ENCODE measurements at places on chromosomes 2 and 18.

DNA sequence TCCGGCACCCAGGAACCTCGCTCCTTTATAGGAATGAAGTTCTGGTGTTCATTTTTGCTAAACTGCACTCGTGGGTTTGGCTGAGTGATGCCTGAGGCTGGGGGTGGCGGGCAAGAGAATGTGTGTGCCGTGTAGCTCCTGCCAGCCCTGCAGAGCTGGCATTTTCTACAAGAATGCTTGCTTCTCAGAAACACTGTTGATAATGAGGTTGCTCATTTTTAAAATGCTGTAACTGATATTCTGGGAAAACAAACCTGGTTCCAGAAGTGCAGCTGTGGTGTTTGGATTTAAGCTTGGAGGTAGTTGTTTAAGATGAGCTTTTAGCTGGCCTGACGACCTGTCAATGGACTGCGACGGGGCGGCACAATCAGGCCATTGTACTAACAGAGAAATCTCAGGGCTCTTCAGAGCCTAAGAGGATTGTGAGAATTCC lies 511.9 kb upstream of the TNP1 start:
- DNase-seq, result no peak

- no peak for DNase-seq
These were observed 627 bp upstream of the CRACDL start for GRCh38 chr2:98936353-98937351.

DNA sequence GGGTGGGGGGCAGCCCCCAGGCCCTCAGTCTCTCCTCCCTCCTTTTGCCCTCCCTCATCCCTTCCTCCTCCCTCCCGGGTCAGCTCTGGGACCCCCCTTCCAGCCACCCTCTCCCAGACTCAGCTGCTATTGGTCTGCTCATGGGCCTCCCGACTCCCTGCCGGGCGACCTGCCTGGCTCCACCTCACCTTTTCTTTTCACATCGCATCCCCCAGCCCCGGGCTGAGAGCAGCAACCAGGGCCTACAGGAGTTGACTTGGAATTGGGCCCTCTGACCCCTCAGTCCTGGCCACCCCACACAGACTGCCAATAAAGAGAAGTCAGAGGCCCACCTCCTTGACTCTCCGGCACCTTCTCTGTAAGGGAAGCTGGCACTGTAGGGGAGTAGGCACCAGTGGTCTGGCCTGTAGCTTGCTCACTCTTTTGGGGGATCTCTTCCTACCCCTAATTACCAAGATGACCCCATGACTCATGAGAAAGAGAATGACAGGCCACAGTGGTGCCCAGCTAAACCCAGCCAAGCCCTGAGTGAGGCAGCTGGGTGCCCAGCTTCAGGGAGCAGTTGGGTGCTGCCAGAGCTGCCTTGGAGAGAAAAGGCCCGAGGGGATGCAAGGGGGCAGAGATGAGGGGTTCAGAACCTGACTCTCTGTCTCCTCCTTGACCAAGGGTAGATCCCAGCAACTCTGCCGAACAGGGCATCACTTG lies 2.0 kb upstream of the ECEL1 start:
- DNase-seq, result no peak

GRCh38 chr18:14769381-14769780 lies 21.4 kb downstream of the ANKRD30B start:
- peak; percentile 25 for DNase-seq

DNA sequence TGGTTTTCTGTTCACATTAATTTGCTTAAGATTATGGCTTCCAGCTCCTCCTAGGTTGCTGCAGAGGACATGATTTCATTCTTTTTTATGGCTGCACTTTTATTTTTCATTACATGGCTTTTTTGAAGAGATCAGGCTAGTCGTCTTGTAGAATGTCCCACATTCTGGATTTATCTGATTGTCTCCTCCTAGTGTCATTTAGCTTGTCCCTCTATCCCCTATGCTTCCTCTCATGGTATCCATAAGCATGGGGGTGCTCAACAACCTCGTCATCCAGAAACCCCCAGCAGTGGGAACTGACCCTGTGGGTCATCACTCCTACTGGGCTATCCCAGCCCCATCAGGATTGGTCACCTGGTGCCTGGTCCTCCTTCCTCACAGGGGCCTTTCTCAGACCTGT lies 49.6 kb downstream of the SERTAD2 start:
- no peak for DNase-seq

DNA sequence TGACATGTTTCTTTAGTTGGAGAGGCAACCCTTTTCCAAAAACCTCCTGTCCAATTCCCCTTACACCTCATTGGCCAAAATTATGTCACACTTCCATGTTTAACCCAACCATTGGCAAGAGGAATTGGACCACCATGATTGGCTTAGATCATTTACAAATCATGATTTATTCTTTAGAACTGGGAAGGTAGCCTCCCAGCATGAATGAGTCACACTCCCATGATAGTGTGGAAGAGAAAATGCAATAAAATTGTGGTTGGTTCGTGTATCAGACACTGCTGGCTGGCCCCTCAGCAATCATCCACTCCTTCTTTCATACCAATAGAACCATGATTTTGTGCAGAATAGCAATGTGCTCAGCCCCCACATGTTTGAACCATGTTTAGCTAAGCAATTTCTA lies 156.6 kb upstream of the ACVR2A start:
- DNase-seq, result peak; percentile 34

DNA sequence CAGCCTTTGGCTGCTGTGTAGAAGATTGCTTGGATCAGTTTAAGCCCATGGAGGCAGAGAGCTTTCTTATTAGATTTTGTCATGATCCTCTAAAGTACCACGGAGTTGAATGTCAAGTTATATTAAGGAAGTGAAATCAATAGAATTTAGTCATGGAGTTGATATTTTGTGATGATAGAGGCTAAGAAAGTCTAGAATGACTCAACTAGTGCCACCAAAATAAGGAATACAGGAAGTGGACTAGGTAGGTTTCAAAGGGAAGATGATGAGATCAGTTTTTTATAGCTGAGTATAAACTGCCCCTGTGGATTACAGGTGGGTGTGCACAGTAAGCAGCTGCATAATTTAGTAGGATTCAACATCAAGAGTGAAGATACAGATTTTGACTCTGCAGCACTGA lies 25.2 kb downstream of the FBXO36 start:
- DNase-seq, result no peak

GRCh38 chr2:151623631-151624030 lies 110.6 kb downstream of the NEB start:
- DNase-seq, result no peak

GRCh38 chr2:40148334-40148733 lies 303.6 kb downstream of the SLC8A1 start:
- no peak for DNase-seq

DNA sequence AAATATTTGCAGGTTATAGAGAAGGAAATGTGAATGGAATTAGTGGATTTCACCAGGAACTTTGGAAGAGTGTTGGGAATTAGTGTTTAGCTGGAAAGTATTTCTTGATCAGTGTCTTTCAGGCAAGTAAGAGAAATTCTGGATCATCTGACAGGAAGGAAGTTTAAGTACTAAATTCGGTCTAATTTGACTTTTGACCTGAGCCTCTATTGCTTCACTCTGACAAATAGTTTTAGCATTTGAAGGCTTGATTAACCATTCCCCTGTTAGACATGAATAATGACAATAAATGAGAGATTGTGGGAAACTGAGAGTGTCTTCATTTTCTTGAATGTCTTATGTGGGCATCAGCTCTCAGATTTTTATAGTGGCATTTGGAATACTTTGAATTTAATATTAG lies 16.0 kb downstream of the CCNT2 start:
- no peak for DNase-seq

DNA sequence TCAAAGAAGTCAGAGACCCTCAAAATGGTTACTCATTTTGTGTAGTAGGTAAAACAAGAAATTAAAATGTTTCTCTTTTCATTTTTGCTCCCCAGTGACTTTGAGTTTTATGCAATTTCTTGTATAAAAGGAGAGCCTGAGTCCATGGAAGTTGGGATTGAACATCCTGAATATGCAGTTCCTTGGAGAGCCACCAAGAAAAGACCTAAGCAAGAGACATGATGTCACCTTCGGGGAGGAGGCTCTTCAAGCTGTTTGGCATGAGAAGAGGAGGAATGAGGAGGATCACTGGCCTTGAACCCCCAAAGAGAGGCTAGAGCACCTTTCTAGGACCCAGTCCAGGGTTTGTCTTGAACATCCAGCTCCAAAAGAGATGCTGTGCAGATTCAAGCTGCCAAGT lies 83.5 kb upstream of the STPG4 start:
- peak; percentile 20 for DNase-seq

DNA sequence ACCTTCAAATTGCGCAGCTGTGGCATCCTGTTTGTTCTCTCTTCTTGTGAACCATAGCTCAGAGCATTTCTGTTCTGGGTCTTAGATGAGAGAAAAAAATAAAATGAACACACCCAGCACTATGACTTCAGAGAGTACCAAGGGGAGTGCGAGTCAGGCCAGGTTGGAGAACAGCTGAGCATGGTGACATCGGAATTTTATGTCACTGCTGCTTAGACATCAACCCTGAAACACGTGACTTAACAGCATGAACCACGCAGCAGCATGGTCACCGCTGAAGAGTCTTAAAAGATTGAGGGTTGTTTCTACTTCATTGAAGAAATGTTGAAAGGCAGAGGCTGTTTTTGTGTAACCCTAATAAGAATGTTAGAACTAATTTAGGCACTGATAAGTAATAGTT lies 288.8 kb upstream of the SOX11 start:
- no peak for DNase-seq

DNA sequence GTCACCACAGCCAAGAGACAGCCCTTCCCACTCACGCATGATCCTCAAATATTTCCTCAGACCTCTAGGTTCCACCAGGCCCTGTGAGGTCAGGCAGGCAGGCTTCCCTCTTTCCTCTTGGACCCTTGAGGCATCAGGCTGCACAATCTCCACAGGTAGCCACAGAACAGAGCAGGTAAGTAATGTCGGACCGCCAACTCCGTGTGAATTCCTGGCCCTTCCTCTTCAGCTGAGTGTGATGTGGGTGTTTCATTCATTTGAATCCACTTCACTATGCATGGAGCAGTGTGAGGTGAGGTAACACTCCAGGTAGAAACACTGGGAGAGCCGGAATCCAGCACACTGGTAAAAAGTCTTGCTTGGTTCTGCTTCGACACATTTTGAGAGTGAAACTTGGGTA lies 44.0 kb downstream of the MRPL35 start:
- no peak for DNase-seq

DNA sequence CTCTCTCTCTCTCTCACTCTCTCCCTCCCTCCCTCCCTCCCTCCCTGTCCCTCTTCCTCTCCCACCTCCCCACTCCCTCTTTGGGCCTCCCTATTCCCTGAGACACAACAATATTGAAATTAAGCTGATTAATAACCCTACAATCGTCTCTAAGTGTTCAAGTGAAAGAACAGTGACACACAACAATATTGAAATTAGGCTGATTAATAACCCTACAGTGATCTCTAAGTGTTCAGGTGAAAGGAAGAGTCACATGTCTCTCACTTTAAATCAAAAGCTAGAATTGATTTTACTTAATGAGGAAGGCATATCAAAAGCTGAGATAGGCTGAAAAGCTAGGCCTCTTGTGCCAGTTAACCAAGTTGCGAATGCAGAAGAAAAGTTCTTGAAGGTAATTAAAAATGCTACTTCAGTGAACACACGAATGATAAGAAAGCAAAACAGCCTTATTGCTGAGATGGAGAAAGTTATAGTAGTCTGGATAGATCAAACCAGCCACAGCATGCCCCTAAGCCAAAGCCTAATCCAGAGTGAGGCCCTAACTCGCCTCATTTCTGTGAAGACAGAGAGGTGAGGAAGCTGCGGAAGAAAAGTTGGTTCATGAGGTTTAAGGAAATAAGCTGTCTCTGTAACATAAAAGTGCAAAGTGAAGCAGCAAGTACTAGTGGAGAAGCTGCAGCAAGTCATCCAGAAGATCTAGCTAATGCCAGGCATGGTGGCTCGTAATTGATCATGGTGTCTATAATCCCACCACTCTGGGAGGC lies 21.3 kb downstream of the MALT1 start:
- DNase-seq, result no peak

DNA sequence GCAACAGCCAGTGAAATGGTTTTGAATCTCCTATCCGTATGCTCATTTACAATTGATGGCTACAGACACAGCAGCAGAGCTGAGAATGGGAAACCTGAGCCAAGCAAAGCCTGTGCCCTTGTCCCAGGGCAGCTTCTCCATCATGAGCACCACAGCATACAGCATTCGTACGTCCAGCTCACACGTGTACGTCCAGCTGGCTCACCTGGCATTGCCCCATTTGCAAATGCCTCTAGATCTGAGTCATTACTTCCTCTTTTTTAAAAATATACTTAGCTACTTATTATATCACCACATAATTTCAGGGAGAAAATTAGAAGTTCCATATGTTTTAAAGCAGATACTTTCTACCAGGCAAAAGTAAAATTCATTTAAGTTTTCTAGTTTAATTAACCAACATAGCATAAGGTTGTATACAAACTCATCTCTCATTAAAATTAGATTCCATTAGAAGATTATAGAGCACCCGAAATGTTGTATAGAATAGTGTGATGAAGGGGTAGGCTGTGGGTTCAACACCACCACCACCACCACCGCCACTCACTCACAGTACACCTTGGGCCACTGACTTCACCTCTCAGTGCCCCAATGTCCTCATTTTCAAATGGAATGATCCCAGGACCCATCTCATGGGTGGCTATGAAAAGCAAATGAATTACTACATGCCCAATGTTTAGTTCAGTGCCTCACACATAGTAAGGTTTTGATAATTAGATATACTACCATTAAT lies 31.4 kb upstream of the TMEM177 start:
- DNase-seq, result peak; percentile 16

DNA sequence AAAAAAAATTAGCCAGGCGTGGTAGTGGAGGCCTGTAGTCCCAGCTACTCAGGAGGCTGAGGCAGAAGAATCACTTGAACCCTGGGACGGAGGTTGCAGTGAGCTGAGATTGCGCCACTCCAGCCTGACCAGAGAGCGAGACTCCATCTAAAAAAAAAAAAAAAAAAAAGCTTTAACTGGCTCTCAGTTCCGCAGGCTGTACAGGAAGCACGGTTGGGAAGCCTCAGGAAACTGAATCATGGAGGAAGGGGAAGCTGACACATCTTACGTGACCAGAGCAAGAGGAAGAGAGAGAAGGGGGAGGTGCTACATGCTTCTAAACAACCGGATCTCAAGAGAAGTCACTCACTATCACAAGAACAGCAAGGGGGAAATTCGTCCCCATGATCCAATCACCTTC lies 505.6 kb upstream of the SLC8A1 start:
- DNase-seq, result no peak

DNA sequence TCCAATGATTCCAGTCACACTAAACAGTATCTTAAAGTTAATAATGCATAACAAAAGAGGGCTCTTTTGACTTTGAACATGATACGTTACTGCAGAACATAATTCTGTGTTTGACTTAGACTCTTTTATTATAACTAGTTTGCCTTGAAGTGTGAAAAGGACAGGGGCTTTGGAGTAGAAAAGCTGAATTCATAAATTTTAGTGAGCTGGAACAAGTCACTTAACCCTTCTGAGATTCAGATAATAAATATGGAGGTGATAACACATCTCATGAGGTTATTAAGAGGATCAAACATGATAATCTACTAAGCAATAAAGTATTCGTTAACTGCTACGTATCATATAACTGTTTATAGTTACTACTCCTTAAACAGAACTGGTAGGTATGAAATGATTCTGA lies 44.7 kb upstream of the FLACC1 start:
- DNase-seq, result no peak

GRCh38 chr2:173983391-173983871 lies 18.3 kb upstream of the SP3 start:
- DNase-seq, result peak; percentile 52
